Activated CD4-positive, alpha-beta T cell treated with anti-CD3 and anti-CD28 coated beads, Interleukin-2, amount 10 ng/mL, durations not matched to agents 24 days and 14 days (primary cell): ENCODE measurements at places on chromosomes 1 and 21. TPM values are rescaled to one million over a fixed set of nuclear protein-coding genes. Genes with fewer than 3 reads are reported as not detected.

- no peaks in the 10 kb centered on the region for H3K27me3 ChIP-seq
- H3K36me3 ChIP-seq, result no peaks in the 10 kb centered on the region
- H3K4me1 ChIP-seq, result peaks cover 50% of the 10 kb centered on the region
- no peak overlapping the region for H3K4me3 ChIP-seq
- no peak overlapping the region for H3K27ac ChIP-seq
These were observed 459.2 kb upstream of the RUNX1 start for GRCh38 chr21:35508139-35508888.

GRCh38 chr1:7121622-7121988 is 336.4 kb downstream of the CAMTA1 start:
- H3K4me3 ChIP-seq, result no peak overlapping the region
- no peaks in the 10 kb centered on the region for H3K36me3 ChIP-seq
- no peaks in the 10 kb centered on the region for H3K4me1 ChIP-seq
- DNase-seq, result no peak

Gene CYP4A11
- not detected in 2 replicates for total RNA-seq

GRCh38 chr21:31888936-31889371 is 16.1 kb downstream of the HUNK start:
- no peaks in the 10 kb centered on the region for H3K36me3 ChIP-seq
- no peaks in the 10 kb centered on the region for H3K4me1 ChIP-seq
- no peak overlapping the region for H3K4me3 ChIP-seq
- H3K27ac ChIP-seq, result no peak overlapping the region
- no peak for DNase-seq
- H3K27me3 ChIP-seq, result peaks cover 5% of the 10 kb centered on the region

Gene HIVEP3
- 70.5 and 73.9 TPM in 2 replicates for total RNA-seq

Gene LCE1A
- not detected in 2 replicates for total RNA-seq

GRCh38 chr1:187931776-187932175 is 1103.0 kb downstream of the PLA2G4A start:
- no peak overlapping the region for H3K4me3 ChIP-seq
- DNase-seq, result no peak
- no peaks in the 10 kb centered on the region for H3K27me3 ChIP-seq
- H3K27ac ChIP-seq, result no peak overlapping the region

DNA sequence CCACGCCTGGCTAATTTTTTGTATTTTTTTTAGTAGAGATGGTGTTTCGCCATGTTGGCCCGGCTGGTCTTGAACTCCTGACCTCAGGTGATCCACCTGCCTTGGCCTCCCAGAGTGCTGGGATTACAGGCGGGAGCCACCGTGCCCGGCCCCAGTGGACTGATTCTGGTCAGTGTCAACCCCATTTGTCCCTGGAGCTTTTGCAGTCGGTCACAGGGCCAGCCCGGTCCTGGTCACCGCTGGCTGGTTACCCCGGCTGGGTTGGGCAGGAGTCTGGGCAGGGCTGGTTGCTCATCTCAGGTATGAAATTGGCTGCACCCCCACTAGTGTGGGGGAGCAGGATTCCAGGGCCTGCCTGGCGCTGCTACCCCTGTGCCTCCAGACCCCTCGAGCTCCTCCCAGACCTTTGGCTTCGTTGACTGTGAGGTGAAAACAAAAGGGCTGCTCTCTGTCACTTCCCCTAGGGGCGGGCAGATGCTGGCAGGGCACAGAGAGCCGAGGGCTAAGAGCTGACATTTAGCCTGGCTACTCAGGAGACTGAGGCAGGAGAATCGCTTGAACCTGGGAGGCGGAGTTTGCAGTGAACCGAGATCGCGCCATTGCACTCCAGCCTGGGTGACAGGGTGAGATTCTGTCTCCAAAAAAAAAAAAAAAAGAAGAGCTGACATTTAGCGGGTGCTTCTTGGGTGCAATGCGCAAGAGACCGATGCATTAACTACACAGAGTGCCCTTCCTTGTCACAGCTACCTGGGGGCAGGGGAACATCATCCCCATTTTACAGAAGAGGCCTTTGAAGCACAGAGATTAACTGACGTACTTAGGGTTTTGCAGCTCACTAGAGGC is 10.6 kb downstream of the TNFRSF1B start:
- H3K36me3 ChIP-seq, result peaks cover 54% of the 10 kb centered on the region
- H3K27me3 ChIP-seq, result no peaks in the 10 kb centered on the region
- peak; percentile 75 for DNase-seq
- H3K27ac ChIP-seq, result peak overlapping the region; percentile 88
- peaks cover 80% of the 10 kb centered on the region for H3K4me1 ChIP-seq
